ENCODE measurements at places on chromosomes 11 and 22.
A peak's percentile ranks its signal among the peaks of the same experiment; 100 is the strongest.

DNA sequence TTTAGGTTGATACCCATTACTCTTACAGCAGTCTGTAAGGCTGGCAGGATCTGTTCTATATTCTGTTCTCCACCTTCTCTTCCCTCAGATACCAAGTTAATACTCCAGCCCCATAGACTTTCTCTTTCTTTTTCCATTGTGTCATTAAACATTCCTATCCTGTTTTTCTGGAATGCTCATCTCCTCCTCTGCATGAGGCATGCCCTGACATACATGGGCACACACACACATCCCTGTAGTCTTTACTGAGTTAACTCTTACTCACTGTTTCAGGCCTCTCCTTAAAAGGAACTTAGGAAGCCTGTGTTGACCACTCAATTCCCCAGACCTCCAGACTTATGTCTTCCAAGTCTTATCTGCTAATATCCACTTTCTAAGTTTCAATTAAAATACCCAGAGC is 476.8 kb downstream of the METTL15 start:
- DNase-seq, result no peak

DNA sequence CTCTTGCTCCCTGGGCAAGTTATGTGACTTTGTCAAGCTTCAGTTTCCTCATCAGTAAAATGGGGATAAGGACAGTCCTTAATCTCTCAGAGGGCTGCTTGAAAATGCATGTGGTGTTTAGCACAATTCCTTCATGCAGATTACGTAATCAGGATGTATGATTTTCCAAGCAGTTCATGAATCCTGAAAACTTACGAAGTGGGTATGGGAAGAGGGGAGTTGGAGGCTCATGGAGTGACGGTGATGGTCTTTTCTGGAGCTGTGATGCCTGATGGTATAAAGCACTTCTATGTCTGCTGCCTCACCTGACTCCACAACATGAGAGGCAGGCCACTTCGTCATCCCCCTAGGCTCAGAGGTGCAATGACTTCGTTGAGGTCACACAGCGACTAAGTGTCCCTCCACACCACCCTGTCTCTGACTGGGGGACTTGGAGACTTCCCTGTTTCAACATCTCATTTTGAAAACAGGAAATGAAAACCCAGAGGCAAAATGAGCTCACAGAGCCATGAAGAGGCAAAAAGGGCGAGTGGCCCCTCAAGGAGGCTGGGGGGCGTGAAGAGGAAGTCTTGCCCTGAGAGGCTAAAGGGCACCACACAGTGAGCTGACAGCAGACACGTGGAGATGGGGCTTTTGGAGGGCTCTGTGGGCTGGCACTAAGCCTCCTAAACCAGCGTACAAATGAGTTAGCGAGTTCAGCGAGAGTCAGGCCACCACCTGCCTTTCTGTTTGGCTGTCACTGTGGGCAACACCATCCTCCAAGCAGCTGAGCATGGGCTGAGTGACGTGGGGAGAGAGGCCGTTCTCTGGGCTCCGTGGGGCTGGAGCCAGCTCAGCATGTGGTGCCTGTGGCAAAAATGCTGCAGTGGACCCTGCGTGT is 10.1 kb downstream of the MCM5 start:
- DNase-seq, result no peak

GRCh38 chr22:48640890-48641841 is 1186.5 kb downstream of the BRD1 start:
- DNase-seq, result no peak

DNA sequence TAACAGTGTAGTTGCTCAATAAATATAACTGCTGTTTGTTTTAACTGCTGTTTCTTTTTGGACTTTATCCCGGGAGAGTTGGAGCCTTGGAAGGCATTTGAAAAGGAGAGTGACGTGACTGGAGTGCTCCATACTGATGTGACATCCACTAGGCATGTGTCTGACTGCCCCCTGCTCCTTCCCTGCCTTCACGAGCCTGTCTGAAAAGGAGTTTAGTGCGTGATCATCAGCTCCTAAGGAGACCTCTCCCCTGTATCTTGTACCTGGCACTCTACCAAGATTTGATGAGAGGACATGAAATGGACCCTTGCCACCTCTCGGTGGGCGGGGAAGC is 22.9 kb downstream of the ZBTB16 start:
- DNase-seq, result no peak

- DNase-seq, result peak; percentile 9
Measured at GRCh38 chr11:9015677-9016076, 11.9 kb upstream of the NRIP3 start.

DNA sequence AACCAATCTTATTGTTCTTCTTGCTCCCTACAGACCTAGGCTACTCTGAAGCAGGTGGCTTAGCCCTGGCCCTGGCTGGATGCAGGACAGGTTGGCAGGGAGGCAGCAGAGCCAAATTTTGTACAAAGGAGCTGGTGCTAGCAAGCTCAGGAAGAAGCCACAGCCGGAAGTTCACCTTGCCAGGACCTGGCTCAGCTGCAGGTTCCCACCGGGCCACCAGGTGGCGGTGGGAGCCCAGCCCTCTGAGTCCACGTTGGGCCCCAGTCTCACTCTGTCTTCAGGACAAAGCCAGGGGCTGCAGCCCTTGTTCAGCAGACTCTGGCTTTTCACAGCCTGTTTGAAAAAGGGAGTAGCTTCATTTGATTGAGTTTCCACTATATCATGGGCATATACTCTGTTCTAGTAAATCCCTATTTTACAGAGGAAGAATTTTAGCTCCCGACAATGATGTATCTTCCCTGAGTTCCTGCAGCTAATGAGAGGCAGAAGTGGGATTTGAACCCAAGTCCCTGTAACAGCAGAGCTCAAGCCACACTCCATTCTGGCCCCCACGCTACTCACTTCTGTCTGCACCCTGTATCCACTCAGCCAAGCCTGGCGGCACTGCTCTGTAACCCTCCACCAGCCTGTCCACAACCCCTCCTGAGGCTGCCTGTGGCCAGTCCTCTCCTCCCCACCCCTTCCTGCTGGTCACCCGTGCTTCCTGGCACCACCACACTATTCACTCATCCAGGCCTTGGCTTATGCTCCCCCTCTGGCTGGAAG is 3.3 kb downstream of the TKFC start:
- peak; percentile 69 for DNase-seq

DNA sequence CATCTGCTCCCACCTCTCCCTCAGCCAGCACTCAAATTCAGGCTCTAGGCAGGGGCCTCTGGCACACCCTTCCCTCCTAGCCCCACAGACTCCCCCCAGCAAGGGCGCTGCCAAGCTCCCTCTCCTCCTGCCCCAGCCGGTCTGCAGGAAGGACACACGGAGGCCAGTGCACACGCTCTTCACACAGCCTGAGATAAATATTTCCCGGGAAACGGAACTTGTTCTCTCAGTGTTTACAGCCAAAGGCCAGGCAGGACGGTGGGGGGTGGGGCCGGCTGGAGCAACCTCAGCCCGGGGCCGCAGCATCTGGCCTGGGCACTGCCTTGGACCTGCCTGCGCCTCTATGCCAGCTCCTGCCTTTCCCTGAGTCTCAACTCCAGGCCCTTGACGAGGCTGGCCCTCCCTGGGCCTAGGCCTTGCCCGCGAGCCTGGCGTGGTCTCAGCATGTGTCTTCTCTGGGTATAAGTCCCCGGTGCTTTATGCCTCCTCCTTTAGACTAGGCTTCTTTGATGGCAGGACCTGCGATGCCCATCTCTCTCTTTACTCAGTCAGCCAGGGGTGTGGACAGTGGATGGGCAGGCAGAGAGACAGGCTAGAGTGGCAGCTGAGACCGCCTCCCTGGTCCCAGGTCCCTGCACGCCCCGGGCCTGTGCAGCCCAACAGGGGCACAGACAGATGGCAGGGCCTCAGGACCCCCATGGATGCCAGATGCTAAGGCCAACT is 48.4 kb downstream of the PDE2A start:
- no peak for DNase-seq

DNA sequence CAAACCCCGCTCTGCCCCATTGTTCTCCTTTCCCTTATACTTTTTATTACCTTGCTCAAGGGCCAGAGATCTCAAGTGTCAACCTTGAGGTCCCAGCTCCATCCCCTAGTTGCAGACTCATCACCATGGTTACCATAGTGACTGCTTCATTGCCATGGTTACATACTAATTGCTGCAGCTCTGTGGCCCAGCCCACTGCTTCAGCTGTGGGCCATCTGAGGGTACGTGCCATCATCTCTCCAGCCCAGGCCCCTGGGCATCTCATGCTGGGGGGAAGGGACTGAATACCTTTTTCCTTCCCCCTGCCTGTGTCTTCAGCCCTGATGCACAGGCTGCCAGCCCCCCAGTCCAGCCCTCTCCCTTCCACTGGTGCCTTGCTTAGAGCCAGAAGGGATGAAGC is 22.2 kb downstream of the TREH start:
- DNase-seq, result no peak

GRCh38 chr11:122097419-122098001 is 18.5 kb downstream of the BLID start:
- no peak for DNase-seq

DNA sequence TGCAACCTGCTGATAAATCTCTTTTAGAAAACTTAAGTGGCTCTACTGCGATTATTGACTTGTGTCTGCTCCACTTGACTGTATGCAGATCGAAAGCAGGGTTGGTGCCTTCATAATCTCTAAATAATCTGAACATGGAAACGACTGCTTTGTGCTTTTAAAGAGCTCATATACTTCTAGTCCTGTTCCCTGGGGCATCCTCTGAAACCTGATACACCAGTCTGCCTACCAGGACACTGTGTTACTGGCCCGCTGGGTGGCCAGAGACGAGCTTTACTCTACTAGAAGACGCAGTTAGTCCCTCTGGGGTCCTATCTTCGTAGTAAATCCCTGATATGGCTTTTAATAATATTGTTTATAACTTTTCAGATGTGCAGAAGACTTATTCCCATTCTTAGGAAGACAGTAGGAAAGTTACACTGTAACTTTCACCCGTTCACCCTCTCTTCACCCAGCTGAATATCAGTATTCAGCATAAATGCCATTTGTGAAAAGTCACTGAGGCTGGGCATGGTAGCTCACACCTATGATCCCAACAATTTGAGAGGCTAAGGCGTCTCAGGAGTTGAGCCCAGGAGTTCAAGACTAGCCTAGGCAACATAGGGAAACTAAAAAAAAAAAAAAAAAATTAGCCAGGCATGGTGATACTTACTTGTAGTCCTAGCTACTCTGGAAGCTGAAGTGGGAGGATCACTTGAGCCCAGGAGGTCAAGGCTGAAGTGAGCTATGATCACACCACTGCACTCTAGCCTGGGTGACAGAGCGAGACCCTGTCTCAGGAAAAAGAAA is 9.0 kb upstream of the HTR3B start:
- no peak for DNase-seq

GRCh38 chr11:33731723-33732531 is 4.3 kb downstream of the CD59 start:
- no peak for DNase-seq

GRCh38 chr11:44539971-44540370 is 25.5 kb upstream of the CD82 start:
- no peak for DNase-seq

GRCh38 chr11:130706572-130706971 is 209.7 kb downstream of the SNX19 start:
- DNase-seq, result no peak

DNA sequence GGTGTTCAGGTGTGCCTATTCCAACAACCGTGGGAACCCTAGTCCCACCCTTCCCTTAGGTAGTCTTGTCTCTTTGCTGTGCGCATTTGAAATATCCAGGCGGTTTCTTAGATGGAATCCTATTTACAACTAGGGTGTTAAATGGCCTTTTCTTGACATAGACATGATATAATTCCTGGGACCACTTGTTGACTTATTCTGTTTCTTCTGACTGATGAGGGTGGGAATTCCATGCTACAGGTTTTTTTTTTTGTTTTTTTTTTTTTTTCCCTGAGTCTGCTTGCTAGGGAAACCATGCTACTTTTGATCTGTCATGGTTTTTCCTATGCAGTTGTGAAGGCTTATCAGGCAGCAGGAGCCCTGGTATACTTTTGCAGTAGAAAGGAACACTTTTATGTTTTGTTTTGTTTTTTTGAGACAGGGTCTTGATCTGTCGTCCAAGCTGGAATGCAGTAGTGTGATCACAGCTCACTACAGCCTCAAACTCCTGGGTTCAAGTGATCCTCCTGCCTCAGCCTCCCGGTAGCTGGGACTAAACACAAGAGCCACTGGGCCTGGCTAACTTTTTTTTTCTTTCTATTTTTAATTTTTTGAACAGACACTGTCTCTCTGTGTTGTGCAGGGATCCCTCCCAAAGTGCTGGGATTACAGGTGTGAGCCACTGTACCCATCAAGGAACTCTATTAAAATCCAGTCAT is 1.5 kb downstream of the STIM1 start:
- no peak for DNase-seq

DNA sequence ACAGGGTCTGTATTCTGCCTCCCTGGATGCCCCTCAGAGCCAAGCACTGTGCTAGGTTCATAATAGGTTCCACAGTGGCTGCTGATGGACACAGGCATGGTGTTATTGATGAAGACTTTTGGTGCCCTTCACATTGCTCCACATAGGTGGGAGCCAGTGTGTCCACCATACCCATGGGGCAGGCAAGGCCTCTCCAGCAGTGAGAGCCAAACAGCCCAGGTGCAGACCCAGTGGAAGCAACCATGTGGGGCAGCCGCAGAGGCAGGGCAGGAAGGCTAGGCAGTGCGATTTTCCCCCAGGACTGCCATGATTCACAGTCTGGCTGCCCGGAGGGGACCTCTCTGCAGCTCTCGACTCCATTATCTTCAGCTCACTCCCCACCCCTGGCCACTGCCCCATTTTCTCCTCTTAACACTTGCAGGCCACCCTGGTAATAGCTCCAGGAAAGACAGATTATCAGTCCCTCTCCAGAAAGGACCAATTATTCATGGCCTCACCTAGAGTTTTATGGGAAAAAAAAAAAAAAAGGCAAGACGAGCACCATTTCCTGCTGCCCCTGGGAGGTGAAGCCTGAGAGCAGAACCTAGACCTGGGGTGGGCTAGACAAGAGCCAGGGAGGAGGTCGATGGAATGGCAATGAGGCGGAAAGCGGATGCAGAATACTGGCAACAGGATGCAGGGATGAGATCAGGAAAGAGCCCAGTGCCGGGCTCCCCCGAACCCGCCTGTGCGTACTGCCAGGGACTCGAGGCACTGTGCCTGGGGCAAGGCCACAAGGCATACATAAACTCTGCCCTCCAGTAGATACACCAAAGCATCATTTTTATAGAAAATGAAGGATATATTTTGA is 343.0 kb upstream of the NCAM1 start:
- DNase-seq, result no peak
